ENCODE measurements at places on chromosomes 3 and 15. TPM values are rescaled to one million over a fixed set of nuclear protein-coding genes. Genes with fewer than 3 reads are reported as not detected.

DNA sequence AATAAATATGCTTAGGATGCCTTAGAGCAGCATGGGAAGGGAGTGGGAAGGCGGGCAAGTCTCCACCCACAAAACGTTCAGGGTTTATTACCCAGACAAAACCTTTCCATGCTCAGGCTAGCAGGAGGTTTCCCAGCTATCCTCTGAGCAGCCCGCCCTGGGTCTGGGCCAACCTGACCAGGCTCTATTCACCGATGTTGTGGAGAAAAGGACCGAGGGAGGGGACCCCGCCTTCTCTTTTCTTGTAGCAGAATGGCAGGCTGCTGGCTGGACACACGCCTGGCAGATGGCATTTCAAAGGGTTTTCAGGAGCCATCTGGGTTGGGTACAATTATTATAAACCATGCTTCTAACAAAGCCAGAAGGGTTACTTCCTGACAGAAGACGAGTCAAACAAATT lies 540.9 kb downstream of the MAGI1 start:
- no peaks in the 10 kb centered on the region for H3K4me1 ChIP-seq
- no peaks in the 10 kb centered on the region for H3K36me3 ChIP-seq

Gene CCR8
- not detected for polyA plus RNA-seq

DNA sequence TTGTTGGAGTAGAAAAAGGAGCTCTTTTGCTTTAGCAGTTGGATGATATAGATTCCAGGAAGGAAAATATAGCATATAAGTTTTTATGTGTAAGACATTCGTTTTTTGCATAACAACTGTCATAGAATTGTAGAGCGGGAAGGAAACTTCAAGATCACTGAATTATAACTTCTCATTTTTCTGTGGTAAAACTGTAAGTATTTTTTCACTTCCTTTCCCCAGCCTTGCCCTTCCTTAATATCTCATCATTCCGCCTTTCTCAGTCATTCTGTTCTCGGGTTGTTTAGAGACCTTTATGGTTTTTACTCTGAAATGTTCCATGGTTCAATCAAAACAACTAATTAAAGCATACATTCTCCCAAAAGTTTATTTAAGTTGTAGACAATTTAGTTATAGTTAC lies 1.1 kb downstream of the EAF2 start:
- H3K4me1 ChIP-seq, result peaks cover 21% of the 10 kb centered on the region
- no peaks in the 10 kb centered on the region for H3K27me3 ChIP-seq
- peak overlapping the region; percentile 91 for H3K27ac ChIP-seq

Gene CAPN3
- 18.4 TPM for polyA plus RNA-seq

- H3K36me3 ChIP-seq, result peaks cover 14% of the 10 kb centered on the region
- H3K4me1 ChIP-seq, result no peaks in the 10 kb centered on the region
- no peaks in the 10 kb centered on the region for H3K27me3 ChIP-seq
- H3K4me3 ChIP-seq, result no peak overlapping the region
Measured at GRCh38 chr3:136464502-136464901, 214.4 kb downstream of the PCCB start.

- H3K36me3 ChIP-seq, result no peaks in the 10 kb centered on the region
- no peak for DNase-seq
- no peaks in the 10 kb centered on the region for H3K27me3 ChIP-seq
- H3K27ac ChIP-seq, result no peak overlapping the region
Measured at GRCh38 chr15:31954374-31955172, 75.7 kb upstream of the CHRNA7 start.

GRCh38 chr3:190362258-190362657 lies 25.7 kb upstream of the CLDN16 start:
- H3K27ac ChIP-seq, result no peak overlapping the region
- no peaks in the 10 kb centered on the region for H3K36me3 ChIP-seq
- DNase-seq, result no peak
- H3K4me1 ChIP-seq, result no peaks in the 10 kb centered on the region
- no peak overlapping the region for H3K4me3 ChIP-seq

GRCh38 chr3:17047894-17048293 lies 163.1 kb downstream of the PLCL2 start:
- no peaks in the 10 kb centered on the region for H3K27me3 ChIP-seq
- no peak for DNase-seq
- H3K4me3 ChIP-seq, result no peak overlapping the region
- no peaks in the 10 kb centered on the region for H3K4me1 ChIP-seq

- no peak overlapping the region for H3K4me3 ChIP-seq
- no peaks in the 10 kb centered on the region for H3K36me3 ChIP-seq
- no peaks in the 10 kb centered on the region for H3K27me3 ChIP-seq
- peak; percentile 56 for DNase-seq
Measured at GRCh38 chr3:177824190-177824786, 627.0 kb upstream of the TBL1XR1 start.

GRCh38 chr15:63226155-63226883 lies 36.9 kb downstream of the RAB8B start:
- no peaks in the 10 kb centered on the region for H3K27me3 ChIP-seq
- peak overlapping the region; percentile 18 for H3K27ac ChIP-seq
- H3K4me1 ChIP-seq, result peaks cover 94% of the 10 kb centered on the region
- no peaks in the 10 kb centered on the region for H3K36me3 ChIP-seq

Gene LRRC58
- polyA plus RNA-seq, result 25.6 TPM

DNA sequence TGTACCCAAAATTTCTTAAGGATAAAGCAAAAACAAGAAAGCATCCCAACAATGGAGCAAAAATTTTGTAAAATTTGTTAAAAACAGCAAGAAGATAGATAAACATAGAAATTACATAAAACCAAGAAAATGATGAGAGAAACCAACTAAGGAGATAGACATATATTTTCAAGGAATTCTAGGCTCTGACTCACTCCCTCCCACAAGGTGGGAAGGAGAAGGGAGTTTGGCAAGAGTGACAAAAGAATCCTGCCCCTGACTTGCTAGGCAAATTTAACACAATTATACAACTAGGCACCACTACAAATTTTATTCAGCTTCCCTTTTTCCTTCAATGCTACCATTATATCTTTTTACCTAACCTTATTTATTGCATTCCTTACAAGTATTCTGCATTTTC lies 70.9 kb downstream of the MYO9A start:
- no peaks in the 10 kb centered on the region for H3K4me1 ChIP-seq
- H3K4me3 ChIP-seq, result no peak overlapping the region
- DNase-seq, result no peak
- no peaks in the 10 kb centered on the region for H3K36me3 ChIP-seq

DNA sequence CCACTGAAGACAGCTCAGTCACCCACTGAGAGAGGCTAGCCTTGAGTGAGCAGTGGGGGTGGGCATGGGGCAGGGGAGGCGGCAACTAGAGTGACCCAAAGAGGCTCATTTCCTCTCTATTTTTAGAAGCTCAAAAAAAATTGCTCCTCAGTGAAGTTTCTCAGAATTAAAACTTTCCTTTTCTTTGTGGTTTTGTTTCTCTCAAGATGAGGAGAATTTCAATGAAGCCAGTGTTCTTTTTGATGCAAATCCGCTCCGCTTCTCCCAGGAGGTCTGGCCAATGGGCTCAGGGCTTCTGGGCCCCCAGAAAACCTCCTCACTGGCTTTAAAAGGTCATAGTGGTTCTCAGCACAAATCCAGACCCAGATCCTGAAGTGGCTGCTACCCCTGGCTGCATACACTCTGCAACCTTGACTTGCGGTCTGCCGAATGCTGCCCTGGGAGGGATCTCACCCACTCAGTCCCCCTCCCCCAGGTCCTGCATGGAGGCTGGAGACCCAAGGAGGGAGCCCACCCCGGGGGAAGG lies at the start of gene ACSBG1:
TSS of gene ACSBG1 (minus strand) at position 51 of the 526 bp plus-strand sequence. CDS start 64 bp downstream, outside the sequence.
- H3K4me1 ChIP-seq, result no peaks in the 10 kb centered on the region
- H3K4me3 ChIP-seq, result no peak within 1 kb of the TSS
- no peak for DNase-seq
- H3K27ac ChIP-seq, result no peak within 1 kb of the TSS
- no peaks in the 10 kb centered on the region for H3K27me3 ChIP-seq

DNA sequence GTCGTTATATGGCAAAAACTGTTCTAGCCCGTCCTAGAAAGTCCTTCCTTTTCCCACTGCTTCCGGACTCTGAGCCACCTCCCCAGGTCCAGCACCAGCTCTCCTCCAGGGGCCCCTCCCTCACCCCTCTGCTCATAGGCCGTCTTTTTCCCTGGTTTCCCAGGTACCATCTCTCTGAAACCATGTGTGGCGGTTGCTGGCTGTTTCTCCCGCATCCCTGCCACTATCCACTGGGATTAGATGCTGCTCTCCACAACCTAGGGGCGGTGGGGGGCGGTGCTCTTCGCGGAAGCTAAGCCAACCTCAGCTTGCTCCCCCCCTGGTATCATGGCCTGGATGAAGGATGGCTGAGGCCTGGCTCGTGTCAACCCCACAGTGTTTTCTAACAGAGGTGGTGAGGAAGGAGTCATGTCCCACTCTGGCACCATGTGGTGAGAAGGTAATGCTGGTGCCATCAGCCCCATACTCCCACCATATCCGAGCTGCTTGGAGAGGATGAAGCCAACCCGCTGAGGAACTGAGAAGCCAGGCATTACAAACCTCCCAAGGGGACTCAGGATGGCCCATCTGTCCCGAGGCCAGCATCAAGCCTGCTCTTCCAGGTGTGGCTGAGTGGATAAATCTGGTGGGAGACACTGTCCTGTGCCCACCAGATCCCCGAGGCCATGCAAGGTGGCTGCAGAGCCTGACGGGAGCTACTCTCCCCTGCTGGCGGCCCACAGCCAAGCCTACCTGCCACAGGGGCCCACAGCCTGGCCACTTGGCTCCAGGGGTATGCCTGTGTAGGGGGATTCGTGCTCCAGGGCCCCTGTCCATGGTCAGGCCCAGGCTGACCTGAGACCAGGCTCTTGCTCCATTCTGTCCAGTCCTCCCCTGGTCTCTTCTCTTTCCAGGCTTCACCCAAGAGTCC lies 27.9 kb upstream of the SLC41A3 start:
- DNase-seq, result peak; percentile 69
- no peak overlapping the region for H3K27ac ChIP-seq
- no peaks in the 10 kb centered on the region for H3K4me1 ChIP-seq
- no peak overlapping the region for H3K4me3 ChIP-seq
- H3K36me3 ChIP-seq, result no peaks in the 10 kb centered on the region

Gene FURIN
- 61.1 TPM for polyA plus RNA-seq

DNA sequence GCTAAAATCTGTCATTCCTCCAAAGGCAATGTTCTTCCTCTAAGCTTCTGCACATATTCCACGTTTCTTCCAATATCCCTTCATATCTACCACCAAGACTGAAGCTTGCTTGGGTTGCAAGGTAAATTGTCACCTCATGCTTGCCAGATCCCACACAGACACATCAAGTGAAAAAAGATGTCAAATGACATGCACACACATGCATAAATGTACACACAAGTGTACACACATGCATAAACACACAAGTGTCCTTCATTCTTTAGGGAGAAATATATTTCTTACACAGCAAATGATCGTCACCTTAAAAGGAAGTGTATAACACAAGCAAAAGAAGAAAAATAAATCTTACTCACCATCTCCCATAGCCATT lies 59.4 kb downstream of the CLASP2 start:
- H3K36me3 ChIP-seq, result no peaks in the 10 kb centered on the region
- H3K27me3 ChIP-seq, result no peaks in the 10 kb centered on the region
- H3K4me1 ChIP-seq, result peaks cover 34% of the 10 kb centered on the region
- H3K27ac ChIP-seq, result peak overlapping the region; percentile 79
- no peak for DNase-seq

Gene ACTRT3
- polyA plus RNA-seq, result 3.1 TPM

Gene CSK
- 47.1 TPM for polyA plus RNA-seq

- no peaks in the 10 kb centered on the region for H3K36me3 ChIP-seq
- no peak for DNase-seq
- H3K27me3 ChIP-seq, result no peaks in the 10 kb centered on the region
- H3K27ac ChIP-seq, result no peak overlapping the region
- H3K4me3 ChIP-seq, result no peak overlapping the region
Measured at GRCh38 chr3:126714921-126715320, 10.9 kb downstream of the CHCHD6 start.

DNA sequence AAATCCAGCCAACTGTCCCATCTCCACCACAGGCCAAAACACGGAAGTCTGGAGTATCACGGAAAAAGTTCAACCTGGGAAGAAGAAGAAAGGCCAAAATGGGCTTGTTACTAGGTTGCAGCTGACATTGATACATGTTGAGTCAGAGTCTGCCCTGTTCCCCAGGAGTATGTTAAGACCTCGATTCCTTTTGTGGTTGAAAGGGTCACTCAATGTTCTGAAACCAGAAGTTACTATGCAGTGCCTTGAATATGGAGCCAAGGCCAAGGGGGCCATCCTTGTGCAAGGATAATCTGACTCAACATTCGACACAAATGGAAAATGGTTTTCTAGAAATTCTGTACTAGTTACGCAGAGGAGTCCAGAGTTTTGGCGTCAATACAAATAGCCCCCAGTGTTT lies 104.2 kb downstream of the DGKG start:
- no peaks in the 10 kb centered on the region for H3K4me1 ChIP-seq
- H3K4me3 ChIP-seq, result no peak overlapping the region
- H3K27ac ChIP-seq, result no peak overlapping the region
- H3K36me3 ChIP-seq, result peaks cover 11% of the 10 kb centered on the region
- no peaks in the 10 kb centered on the region for H3K27me3 ChIP-seq
- no peak for DNase-seq

- H3K27me3 ChIP-seq, result no peaks in the 10 kb centered on the region
- H3K36me3 ChIP-seq, result no peaks in the 10 kb centered on the region
- H3K4me1 ChIP-seq, result no peaks in the 10 kb centered on the region
- no peak for DNase-seq
- no peak overlapping the region for H3K27ac ChIP-seq
Measured at GRCh38 chr3:104396974-104397669, 969.6 kb upstream of the ALCAM start.

- no peaks in the 10 kb centered on the region for H3K36me3 ChIP-seq
- no peaks in the 10 kb centered on the region for H3K27me3 ChIP-seq
- DNase-seq, result no peak
- H3K27ac ChIP-seq, result no peak overlapping the region
Measured at GRCh38 chr3:158773166-158773565, 28.7 kb upstream of the MFSD1 start.

DNA sequence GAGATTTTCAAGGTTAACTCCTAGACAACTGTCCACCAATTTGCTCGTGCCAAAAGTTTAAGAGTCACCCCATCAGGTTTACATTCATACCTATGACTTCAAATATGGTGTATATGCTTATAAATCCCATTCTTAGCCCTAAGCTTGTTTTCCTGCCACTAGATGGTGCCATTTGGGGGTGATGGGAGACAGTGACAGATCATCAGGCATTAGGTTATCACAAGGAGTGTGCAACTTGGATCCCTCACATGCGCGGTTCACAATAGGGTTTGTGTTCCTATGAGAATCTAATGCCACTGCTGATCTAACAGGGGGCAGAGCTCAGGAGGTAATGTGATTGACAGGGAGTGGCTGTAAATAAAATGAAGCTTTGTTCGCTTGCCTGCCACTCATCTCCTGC lies 182.7 kb downstream of the CNTN6 start:
- H3K4me1 ChIP-seq, result no peaks in the 10 kb centered on the region
- no peak overlapping the region for H3K4me3 ChIP-seq
- H3K27ac ChIP-seq, result no peak overlapping the region
- no peak for DNase-seq
- H3K27me3 ChIP-seq, result no peaks in the 10 kb centered on the region

Gene SCN11A
- 0.57 TPM for polyA plus RNA-seq

Gene ERICH6
- polyA plus RNA-seq, result 1.2 TPM

All from left lung (tissue), 14 donors.